Hippocampal formation (tissue), 2 donors: ENCODE measurements at places on chromosomes 13 and 19.

DNA sequence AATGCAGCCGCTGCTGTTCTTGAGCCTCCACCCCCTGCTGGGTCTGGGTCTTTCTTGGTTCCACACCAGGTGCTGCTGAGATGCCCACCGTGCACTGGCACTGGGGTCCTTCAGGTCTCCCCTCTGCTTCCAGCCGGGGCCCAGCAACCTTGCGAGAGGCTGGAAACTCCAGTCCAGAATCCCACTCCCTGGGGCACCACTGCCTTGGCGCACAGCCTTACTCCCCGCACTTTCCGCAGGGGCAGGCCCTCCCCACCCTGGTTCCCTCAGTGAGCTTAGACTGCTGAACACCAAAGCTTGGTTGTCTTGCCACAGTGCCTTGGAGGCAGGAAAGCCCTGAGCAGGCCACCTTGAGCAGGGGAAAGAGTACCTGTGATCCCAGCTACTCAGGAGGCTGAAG lies 60.0 kb downstream of the ANKRD10 start:
- no peak for DNase-seq

GRCh38 chr13:100438059-100438788 lies 150.4 kb downstream of the GGACT start:
- no peak for DNase-seq

DNA sequence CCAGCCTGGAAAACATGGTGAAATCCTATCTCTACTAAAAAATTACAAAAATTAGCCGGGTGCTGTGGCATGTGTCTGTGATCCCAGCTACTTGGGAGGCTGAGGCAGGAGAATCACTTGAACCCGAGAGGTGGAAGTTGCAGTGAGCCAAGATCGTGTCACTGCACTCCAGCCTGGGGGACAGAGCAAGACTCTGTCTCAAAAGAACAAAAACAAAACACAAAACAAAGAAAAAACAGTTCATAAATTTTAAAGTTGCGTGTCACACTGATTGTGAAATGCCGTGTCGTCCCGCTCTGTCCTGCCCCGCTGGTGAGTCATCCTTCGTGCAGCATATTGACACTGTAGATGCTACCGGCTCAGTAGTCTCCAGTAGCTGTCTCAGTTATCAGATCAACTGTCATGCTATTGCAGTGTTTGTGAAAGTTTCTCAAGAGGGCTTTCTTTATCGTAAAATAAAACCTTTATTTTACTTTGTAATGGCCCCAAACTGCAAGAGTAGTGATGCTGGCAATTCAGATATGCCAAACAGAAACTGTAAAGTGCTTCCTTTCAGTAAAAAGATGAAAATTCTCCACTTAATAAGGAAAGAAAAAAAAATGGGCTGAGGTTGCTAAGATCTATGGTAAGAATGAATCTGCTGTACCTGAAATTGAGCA lies 36.4 kb upstream of the IGFL1 start:
- no peak for DNase-seq

GRCh38 chr13:34523406-34523805 lies 418.7 kb upstream of the NBEA start:
- no peak for DNase-seq

GRCh38 chr19:40716031-40716481 lies 630 bp downstream of the COQ8B start:
- DNase-seq: no peak

- no peak for DNase-seq
Observed at GRCh38 chr19:4597278-4597974, 37.9 kb upstream of the SEMA6B start.

- DNase-seq: no peak
Observed at GRCh38 chr13:74794582-74794981, 660.4 kb upstream of the KLF12 start.

- DNase-seq: no peak
Observed at GRCh38 chr13:71493189-71493588, 373.8 kb downstream of the DACH1 start.

- DNase-seq: no peak
Observed at GRCh38 chr19:2726904-2727639, 5.9 kb upstream of the DIRAS1 start.

GRCh38 chr13:108322206-108322824 lies 52.8 kb downstream of the TNFSF13B start:
- no peak for DNase-seq

DNA sequence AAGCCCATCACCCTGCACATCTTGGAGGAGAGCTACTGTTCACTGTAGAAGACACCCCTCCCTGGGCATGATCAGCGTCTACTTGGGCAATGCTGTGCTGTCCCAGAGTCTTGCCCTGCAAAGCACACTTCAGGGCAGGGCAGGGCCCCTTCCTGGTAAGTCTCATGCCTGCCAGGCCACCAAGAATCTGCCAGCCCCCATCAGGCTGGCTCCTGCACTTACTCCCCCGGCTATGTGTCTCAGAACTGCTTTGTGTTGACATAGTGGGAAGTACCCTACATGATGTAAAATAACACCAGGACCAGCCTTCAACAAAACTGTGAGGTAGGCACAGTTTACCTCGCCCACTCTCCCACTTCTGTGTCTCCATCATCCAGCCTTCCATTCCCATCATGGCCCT lies 27.8 kb upstream of the ATP12A start:
- DNase-seq: no peak

- peak; percentile 58 for DNase-seq
Observed at GRCh38 chr13:45331123-45331619, 9.8 kb downstream of the TPT1 start.

- peak; percentile 3 for DNase-seq
Observed at GRCh38 chr19:35592226-35592625, 6.3 kb downstream of the PMIS2 start.

- peak; percentile 54 for DNase-seq
Observed at GRCh38 chr19:55443045-55443823, at the start of gene SHISA7. SHISA7 (minus strand) TSS chr19:55443300; CDS start chr19:55442863, 437 bp downstream.

- DNase-seq: no peak
Observed at GRCh38 chr13:59901191-59901590, 262.5 kb downstream of the DIAPH3 start.

DNA sequence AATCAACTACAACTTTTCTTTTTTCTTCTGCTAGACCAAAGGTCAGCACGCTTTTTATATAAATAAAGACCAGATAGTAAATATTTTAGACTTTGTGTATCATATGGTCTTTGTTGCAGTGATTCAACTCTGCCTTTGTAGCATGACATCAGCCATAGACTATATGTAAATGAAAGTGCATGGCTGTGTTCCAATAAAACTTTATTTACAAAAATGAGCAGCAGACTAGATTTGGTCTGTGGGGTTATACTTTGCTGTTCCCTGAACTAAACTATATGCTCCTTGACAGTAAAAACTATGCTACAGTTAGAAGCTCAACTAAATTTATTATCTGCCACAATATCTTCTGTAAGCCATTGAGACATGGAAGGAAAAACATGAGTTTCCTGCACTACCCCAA lies 100.0 kb downstream of the RNASEH2B start:
- no peak for DNase-seq

DNA sequence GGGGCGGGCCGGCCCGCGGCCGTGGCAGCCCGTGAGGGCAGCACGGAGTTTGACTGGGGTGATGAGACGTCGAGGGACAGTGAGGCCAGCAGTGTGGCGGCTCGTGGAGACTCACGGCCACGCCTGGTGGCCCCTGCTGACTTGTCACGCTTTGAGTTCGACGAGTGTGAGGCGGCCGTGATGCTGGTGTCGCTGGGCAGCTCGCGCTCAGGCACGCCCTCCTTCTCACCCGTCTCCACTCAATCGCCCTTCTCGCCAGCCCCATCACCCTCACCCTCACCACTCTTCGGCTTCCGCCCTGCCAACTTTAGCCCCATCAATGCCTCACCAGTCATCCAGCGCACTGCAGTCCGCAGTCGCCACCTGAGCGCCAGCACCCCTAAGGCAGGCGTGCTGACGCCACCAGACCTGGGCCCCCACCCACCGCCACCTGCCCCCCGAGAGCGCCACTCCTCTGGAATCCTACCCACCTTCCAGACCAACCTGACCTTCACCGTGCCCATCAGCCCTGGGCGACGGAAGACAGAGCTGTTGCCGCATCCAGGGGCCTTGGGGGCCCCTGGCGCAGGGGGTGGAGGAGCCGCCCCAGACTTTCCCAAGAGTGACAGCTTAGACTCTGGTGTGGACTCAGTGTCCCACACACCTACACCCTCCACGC lies 4.5 kb downstream of the CIC start:
- DNase-seq: no peak

GRCh38 chr19:31419871-31420445 lies 70.7 kb upstream of the TSHZ3 start:
- DNase-seq: no peak

GRCh38 chr13:41791056-41791455 lies 169.9 kb downstream of the VWA8 start:
- DNase-seq: no peak

DNA sequence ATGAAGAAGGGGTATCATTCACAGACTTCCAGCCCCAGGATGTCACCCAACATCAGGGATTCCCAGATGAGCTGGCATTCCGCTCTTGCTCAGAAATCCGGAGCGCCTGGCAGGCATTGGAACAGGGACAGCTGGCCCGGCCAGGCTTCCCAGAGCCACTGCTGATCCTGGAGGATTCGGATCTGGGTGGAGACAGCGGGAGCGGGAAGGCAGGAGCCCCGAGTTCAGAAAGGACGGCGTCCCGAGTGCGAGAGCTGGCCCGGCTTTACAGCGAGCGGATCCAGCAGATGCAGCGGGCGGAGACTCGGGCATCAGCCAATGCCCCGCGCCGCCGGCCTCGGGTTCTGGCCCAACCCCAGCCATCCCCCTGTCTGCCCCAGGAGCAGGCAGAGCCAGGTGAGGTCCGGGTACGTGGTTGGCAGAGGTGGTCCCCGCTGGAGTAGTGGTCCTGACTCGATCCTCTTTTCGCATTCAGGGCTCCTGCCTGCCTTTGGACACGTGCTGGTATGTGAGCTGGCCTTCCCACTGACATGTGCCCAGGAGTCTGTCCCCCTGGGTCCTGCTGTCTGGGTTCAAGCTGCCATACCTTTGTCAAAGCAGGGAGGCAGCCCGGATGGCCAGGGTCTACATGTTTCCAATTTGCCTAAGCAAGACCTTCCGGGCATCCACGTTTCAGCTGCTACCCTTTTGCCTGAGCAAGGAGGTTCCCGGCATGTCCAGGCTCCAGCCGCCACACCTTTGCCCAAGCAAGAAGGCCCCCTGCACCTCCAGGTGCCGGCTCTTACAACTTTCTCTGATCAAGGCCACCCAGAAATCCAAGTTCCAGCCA lies 11.0 kb downstream of the PLEKHG2 start:
- no peak for DNase-seq

GRCh38 chr19:2475018-2475701 lies 767 bp upstream of the GADD45B start:
- peak; percentile 38 for DNase-seq

DNA sequence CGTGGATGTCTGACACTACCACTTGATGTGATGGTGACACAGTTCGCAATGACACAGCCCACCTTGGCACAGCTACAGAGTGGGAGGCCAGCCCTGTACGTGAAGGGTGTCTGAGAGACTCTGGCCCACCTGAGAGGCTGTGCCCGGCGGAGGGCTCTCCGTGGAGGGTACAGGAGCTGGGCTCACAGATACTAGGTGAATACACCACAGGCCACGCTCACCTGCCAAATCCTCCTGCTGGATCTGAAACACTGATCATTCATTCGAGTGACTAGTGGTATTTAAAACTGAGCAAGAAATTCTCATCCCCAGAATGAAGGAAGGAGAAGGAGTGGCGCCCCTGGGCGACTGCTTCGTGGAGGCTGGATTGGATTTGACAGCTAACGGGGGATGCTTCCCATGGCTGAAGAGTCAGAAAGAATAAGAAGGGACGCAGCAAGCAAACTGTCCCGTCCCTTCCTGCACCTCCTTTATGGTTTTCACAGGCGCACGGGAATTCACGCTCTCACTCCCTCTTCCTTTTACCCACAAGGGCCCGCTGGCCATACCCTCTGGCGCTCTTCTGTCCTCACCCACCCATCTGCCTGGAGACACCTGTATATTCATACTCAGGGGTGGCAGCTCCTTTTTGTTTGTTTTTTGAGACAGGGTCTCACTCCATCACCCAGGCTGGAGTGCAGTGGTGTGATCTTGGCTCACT lies 25.0 kb downstream of the CEBPG start:
- no peak for DNase-seq

DNA sequence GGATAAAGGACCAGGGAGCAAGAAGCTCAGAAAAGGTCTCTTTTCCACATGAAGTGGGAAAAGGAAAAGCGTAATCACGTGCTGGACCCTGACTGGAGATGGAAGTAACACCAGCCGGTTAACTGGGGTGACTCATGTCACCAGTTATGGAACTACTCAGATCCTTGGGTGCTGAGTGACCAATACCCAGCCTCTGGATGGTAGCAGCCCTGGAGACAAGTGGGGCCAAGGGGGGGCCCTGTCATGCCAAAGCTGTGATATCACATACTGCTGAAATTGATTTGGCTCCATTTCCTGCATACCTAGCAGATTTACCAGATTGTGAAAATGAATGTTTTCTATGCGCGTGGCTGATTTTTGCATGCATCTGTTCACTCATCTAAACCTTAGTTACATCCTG lies 158.9 kb downstream of the ZIC5 start:
- no peak for DNase-seq

DNA sequence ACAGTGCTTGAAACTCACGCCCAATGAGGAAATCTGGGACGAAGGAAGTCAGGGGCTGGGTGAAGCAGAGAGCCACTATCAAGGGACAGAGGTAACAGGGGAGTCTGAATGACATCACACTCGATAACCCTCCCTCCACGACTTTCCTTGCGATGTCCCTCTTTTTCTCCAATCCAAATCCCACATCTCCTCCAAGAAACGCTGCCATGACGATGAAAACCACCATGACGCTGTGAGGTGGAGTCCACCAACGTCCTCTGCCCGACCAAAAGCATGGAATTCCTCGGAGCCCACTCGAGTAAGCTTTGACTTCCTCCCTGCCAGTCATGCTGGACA lies 967 bp downstream of the REXO1 start:
- DNase-seq: no peak

DNA sequence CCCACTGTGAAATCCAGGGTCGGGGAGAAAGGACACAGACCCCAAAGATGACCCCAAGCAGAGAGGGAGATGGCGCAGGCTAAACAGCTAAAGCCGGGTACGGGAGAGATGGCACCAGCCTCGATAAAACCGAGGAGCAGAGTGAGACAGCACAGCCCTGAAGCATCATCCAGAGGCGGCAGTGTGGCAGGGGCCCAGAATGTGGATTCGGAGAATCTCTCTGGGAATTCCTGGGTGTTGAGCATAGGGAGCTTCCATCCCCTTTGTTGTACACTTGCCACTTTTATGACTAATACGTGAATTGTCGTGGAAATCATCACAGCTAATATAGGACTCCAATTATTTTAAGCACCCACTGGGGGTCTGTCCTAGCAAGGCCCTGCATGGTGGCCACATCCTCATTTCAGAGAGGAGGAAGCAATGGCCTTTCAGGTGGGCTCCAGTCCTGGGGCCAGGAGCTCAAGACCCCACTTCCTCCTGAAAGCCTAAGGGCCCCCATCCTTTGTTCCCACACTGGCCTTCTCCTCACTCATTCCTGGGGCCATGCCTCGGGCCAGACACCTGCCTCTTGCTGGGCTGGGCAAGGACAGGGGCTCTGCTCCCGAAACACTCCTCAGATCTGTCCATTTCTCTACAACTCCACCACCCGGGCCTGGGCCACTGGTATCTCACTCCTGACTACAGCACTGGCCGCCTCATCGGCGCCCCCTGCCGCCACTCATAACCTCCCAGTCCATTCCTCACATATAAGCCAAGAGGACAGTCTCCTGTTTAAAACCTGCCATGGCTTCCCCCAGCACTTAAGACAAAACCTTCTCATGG lies 29.3 kb upstream of the ATP1A3 start:
- DNase-seq: no peak
